ENCODE measurements at places on chromosomes 7 and 10.

- DNase-seq, result peak; percentile 43
Observed at GRCh38 chr10:84177541-84178141, 4.0 kb downstream of the GPR15LG start.

GRCh38 chr10:43958071-43958432 lies 309.4 kb upstream of the ZNF32 start:
- DNase-seq, result no peak

DNA sequence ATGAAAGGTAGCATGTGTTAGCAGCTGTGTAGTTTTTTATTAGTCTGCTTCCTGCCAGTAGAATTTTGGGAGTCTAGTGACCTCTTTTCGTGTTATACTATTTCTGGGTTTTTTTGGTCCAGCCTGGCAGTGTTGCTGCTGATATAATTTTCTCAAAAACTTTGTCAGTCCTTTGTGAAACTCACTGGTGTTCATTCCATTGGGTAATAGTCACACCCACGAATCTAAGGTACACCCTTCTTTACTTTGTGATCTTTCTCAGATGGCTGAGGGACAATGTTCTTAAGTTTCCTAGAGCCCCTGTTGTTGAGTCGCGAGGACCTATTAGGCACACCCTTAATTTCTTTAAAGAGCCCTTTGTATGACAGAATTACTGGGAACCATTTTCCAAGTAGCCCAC lies 52.3 kb downstream of the TPST1 start:
- DNase-seq, result no peak

DNA sequence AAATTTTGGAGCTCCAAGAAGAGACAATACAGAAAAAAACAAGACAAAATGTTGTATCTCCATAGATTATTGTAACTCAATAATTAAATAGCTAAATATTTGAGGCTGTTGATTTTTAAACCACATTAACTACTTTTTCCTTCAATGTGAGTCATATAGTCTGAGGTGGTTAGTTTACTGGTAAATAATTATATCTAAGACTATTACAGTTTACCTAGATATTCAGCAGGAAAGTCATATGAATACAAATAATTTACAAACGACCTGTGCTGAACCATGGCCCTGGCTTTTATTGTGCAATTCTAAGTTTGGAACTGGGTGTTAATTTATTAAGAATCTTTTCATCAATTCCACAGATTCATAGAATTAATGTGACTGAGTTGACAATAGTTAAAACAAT lies 22.2 kb downstream of the CREB5 start:
- DNase-seq, result no peak

- DNase-seq, result no peak
Observed at GRCh38 chr10:17210361-17210760, 8.9 kb upstream of the TRDMT1 start.

GRCh38 chr7:22202141-22202540 lies 154.8 kb downstream of the RAPGEF5 start:
- DNase-seq, result no peak

- DNase-seq, result no peak
Observed at GRCh38 chr7:84452618-84453017, 258.0 kb upstream of the SEMA3A start.

GRCh38 chr10:14839305-14839695 lies 1.2 kb downstream of the HSPA14 start:
- no peak for DNase-seq

- no peak for DNase-seq
Observed at GRCh38 chr10:123241391-123242141, 87.4 kb downstream of the BUB3 start.

DNA sequence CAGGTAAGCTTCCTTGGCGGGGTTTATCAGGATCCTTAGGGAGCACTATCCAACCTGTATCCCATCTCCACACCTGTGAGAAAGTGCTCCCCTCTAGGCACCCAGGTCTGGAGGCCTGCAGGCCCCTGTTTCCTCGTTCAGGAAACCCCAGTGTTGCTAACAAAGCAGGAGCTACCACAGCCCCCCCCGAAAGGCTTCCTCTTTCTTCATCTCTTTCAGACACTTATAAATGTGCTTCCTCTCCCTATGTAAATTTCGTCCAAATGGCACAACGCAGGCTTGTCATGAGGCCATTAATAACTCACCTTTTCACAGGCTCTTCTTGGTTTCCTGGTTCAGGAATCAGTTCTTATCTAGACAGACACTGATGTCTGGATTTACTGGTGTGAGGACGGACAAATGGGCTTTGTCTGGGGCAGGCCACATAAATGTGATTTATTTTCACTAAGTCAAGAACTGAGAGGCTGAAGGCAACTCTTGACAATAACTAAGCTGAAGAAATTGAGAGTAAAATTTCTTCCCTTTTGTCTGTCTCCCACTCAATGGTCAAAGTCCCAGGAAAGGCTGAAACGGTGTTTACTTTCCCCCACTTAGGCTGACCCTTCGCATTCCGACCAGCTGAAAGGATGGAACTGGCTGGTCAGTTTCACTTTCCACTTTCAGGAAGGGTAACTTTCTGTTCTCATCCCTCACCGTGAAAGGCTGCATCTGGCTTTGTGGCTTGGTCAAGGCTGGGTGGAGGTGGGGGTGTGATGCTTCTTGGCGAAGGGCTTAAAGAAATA lies 46.8 kb downstream of the PIK3AP1 start:
- DNase-seq, result no peak

DNA sequence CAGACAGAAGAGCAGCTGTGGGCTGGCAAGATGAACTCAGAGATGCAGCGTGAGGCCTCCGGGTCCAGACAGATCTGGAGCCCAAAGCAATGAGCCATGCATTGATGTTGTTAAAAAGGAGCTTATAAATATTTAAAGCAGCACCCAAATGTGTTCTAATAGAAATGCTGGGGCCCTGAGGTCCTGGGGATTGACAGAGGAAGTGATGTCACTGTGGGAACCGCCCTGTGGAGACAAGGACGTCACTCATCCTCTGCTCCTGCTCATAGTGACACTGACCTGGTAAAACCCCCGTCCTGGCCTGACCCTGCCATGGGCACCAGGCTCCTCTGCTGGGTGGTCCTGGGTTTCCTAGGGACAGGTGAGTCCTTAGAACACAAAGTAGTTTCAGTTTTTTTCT lies 197.0 kb upstream of the PRSS58 start:
- DNase-seq, result no peak

DNA sequence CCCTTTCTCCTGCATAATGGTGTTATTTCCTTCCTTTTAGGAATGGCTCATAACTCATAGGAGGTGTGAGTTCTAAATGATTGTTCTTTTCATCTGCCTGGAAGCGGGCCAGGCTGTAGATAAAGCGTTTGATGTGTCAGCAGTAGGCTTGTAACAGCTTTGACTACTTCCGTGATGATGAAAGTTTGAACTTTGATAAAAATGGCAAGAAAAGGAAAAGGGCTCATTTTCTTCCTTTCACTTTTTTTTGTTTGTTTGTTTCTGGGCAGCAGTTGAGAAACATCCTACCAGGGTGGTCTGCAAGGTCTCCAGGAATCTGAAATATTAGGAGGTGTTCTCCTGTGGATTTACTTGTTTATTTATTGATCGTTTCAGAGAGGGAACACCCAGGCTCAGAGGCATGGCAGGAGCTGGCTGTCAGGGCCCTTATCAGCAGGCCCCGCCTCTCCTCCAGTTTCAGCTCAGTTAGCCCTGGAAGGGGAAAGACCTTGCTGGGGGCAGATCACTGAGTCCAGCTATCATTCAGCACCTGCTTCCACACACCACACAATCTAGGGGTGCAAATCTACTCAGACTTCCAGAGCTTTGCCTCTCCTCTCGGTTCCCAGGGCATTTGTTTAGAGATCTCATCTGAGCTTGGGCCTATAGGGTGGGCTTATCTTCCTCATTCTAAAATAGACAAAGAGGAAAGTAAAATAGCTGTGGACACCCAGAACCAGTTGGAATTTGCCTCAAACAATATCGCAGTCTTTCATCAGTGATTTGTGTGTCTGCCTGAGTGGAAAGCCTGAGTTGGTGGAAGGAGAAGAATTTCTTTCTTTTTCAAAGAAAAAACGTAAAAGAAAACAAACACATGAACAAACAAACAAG lies 130.9 kb downstream of the BMPER start:
- DNase-seq, result no peak

GRCh38 chr7:96952974-96953391 lies 52.4 kb upstream of the DLX6 start:
- no peak for DNase-seq

- no peak for DNase-seq
Observed at GRCh38 chr10:61780732-61781131, 118.0 kb downstream of the CABCOCO1 start.

DNA sequence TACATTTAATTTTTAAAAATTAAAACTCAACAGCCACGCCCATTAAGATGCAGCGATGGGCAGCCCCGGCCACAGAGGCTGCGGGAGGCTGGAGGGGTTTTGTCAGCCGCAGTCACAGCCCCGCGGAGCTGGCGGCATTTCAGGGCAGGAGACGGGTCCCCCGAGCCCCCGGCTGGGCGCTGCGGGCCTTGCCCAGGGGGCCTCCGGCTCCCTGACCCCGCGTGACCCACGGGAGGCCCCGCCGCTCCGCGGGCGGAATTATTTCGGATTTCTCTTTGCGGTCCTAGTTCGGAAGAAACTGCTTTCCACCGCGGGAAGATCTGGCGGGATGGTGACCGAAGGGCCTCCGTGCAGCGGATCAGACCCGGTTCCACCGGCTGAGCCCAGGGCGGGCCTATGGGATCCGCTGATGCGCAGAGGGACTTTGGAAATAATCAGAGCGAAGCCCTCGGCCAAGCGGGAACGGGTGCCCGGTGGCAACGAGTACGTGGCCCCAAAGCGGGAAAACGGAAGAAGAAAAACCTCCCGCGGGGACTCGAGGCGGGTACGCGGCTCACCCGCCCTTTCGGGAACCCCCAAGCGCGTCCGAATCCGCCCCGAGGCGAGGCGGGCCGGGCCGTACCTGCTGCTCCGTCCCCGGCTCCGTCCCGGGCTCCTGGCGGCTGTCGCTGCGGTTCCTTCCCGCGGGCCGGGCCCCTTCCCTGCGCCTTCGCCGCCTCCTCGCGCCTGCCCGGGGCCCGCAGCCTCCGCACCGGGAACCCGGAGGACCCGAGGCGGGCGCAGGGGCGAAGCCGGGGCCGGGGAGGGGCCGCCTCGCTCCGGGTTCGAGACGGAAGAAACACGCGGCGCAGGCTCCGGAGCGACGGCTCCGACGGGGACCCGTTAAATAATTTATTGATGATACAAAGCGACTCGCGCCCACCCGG lies 1.7 kb downstream of the NKX6-2 start:
- no peak for DNase-seq

DNA sequence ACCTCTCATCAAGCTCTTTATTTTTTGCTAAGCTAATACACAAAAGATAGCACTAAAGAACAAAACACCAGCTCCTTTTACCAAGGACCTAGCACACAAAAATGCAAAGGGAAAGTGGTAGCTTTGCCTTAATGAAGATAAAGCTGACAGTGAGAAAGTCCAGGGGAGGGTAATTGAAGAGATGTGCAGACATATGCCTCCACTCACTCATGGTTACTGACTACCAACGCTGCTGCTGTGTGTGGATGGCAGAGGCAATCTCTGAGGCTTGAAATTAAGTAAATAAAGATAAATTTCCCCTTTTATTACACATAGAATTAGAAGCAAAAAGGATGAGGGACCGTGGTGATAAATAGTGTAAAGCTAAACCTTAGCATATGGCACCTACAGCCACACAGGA lies 87.0 kb downstream of the HGF start:
- DNase-seq, result no peak

GRCh38 chr10:807958-808353 lies 118.5 kb upstream of the DIP2C start:
- no peak for DNase-seq

DNA sequence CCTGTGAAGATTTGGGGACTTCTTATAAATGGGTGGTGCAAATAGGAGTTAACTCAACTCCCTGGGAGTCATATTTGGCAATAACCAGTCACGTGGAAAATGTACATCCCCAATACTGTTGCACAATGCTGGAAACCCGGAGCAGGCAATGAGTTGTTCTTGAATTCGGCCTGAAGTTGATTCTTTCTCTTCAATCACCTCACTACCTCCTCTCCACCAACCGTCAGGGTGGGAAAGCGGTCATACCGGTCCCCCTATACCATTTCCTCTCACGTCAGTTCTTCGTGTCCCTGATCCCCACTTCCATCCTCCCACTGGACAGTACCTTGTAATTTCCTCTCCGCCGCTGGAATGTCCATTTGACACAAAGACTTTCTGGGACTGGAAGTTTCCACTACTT lies 2.8 kb downstream of the GIMAP5 start:
- DNase-seq, result no peak

GRCh38 chr10:76310588-76311080 lies 879.2 kb downstream of the LRMDA start:
- no peak for DNase-seq

GRCh38 chr10:111233439-111233838 lies 156.6 kb downstream of the ADRA2A start:
- no peak for DNase-seq

GRCh38 chr7:44175730-44176129 lies 13.5 kb downstream of the GCK start:
- DNase-seq, result no peak

DNA sequence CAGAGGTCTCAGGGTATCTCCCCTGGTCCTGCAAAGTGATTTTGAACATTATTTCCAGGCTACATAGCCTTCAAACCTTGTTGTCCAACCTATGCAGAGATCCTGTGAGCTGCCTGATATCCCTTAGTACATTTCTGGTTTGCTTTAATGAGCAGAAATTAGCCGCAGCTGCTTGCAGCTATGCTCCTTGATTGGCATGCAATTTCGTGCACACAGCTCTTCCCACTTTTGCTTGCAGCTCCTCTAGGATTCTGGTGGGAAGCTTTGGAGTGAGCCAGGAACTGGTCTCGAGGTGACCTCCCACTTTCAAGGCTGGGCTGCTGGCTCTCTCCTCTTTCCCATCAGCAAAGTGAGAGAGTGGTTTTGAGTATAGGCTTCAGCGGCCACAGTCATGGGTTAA lies 45.8 kb downstream of the OAT start:
- DNase-seq, result no peak

DNA sequence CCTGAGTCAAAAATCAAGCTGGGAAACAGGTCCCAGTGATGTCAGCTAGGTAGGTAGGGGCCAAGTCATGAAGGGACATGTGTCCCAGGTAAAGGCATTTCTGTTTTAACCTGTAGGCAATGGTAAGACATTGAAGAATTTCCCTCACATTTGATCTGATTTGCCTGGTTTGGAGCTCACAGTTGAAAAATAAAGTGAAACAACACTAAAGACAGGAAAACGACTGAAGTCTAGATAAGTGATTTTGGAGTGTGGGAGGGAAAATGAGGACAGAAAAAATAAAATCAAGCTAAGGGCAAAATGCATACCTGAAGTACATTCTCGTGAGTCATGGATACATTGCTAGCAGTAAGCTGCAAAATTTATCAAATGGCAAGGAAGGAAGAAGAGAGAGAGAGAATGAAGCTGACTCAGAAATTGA lies 169.9 kb downstream of the SKIDA1 start:
- no peak for DNase-seq

DNA sequence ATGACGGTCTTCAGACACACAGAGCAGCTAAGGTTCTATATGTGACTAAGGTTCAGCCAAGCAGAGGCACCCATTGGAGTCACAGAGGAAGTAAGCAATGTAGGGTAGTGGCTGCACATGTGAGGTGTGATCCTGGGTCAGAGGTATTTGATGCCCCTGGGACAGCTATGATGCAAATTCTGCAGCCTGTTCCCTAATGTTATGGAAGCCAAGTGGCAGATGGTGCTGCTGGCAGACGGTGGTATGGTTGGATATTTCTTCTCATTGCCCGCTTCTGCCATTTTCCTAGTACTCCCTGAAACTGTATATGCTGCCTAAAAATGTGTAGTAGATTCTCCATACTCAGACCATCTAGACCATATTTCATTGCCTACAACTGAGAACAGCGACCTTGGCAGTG lies 7.2 kb downstream of the TAS2R16 start:
- DNase-seq, result no peak

- no peak for DNase-seq
Observed at GRCh38 chr7:106124186-106124585, 12.1 kb upstream of the SYPL1 start.

Measured in activated gamma-delta T cell (primary cell).